ENCODE measurements at places on chromosomes 3 and 15. TPM values are rescaled to one million over a fixed set of nuclear protein-coding genes. Genes with fewer than 3 reads are reported as not detected.
A peak's percentile ranks its signal among the peaks of the same experiment; 100 is the strongest.

DNA sequence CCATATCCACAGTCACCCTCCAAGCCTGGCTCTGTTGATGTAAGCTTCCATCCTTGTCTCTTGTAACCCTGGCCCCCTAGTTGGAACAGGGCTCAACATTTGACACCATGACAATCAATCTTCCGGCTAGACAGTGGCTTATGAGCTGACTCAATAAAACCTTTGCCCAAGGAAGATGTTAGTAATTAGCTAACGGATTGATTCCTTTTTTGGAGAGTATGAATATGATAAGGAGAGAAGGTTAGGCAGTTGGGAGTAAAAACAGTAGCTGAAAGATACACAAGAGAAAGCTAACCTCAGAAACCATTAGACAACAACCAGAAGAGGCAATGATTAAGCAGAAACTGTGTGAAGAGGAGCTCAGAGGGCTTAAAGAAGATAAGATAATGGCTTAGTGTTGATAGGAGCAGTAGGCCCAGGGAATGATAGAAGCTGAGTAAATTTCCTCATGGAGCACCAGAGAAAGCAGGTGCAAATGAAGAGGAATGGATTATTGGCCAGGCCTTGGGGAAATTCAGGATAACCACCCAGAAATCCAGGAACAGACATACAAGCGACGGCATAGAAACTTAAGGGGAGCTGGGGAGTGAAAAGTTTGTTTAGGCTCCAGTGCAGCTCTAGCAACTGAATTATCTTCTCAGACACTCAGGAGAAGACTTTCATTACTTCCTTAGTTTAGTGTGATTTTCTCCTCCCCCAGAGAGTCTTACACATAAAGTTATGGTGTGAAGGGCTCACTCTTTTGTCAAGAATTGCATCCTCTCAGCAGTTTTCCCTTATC is 7.8 kb upstream of the RFX7 start:
- no peak overlapping the region for H3K27ac ChIP-seq
- H3K27me3 ChIP-seq: no peaks in the 10 kb centered on the region
- no peaks in the 10 kb centered on the region for H3K4me1 ChIP-seq
- DNase-seq: no peak
- H3K4me3 ChIP-seq: no peak overlapping the region

- no peaks in the 10 kb centered on the region for H3K4me1 ChIP-seq
- no peak for DNase-seq
- no peaks in the 10 kb centered on the region for H3K27me3 ChIP-seq
- peaks cover 13% of the 10 kb centered on the region for H3K36me3 ChIP-seq
- H3K27ac ChIP-seq: no peak overlapping the region
These were observed 21.2 kb upstream of the SHC4 start for GRCh38 chr15:48984811-48985352.

DNA sequence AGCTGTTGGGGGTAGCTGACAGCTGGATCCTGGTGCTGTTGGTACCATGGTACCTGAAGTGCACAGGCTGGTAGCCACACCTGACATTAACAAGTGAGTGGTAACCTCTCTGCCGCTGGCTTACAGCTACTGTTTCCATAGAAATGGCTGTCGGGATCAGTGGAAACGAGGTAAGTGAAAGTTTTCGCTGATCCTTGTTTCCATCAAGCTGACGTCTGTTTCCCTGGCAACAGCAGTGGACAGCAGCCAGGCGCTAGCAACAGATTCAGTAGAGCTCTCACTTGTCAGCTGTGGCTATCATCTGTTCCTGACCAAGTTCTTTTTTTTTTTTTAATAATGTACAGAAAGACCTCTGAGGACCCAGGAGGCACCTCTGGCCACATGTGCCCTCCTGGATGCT is 166.2 kb downstream of the CHDH start:
- H3K4me3 ChIP-seq: no peak overlapping the region
- no peaks in the 10 kb centered on the region for H3K27me3 ChIP-seq
- no peak overlapping the region for H3K27ac ChIP-seq
- no peaks in the 10 kb centered on the region for H3K36me3 ChIP-seq
- no peaks in the 10 kb centered on the region for H3K4me1 ChIP-seq
- DNase-seq: no peak

DNA sequence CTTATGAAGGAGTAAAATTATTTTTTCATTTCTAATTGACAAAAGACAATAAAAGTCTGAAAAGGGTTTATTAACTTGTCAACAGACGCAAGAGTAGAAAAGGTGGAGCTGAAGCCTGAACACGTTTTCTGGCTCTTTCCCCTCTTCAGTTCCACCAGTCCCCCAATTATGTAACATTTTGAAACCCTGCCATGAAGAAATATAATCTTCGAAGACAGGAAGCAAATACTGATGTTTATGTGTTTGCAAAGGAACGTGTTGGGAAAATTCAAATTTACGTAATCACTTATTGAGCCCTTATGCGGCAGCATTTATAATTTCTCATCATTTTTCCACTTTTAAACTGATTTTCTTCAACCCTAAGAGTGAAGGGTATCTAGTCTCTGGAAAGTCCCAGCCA is 767 bp downstream of the AP3S2 start:
- H3K27ac ChIP-seq: peak overlapping the region; percentile 95
- DNase-seq: no peak
- peaks cover 24% of the 10 kb centered on the region for H3K4me1 ChIP-seq

DNA sequence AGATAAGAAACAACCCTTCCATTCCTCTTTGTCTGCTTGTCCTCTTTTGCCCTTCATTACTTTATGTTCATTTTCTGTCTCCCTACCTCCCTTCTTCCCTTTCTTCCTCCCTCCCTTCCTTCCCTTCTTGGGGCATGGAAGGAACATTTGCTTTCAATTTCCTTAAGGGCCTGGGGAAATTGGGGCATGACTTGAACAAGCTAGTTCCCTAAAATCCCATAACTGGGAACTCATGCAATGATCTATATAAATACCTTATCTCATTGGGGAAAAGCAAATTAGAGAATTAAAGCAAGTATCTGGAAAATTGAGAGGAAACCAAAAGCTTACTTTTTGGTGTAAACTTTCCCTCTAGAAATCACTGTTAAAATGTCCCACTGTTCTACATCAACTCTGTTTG is 35.7 kb downstream of the BOC start:
- H3K27me3 ChIP-seq: no peaks in the 10 kb centered on the region
- no peak for DNase-seq
- H3K36me3 ChIP-seq: no peaks in the 10 kb centered on the region
- H3K4me1 ChIP-seq: no peaks in the 10 kb centered on the region
- H3K27ac ChIP-seq: no peak overlapping the region

GASK1A gene
- 5.9 TPM for total RNA-seq

- peaks cover 32% of the 10 kb centered on the region for H3K4me1 ChIP-seq
- no peaks in the 10 kb centered on the region for H3K27me3 ChIP-seq
- H3K4me3 ChIP-seq: no peak overlapping the region
- H3K27ac ChIP-seq: no peak overlapping the region
- no peaks in the 10 kb centered on the region for H3K36me3 ChIP-seq
- no peak for DNase-seq
These were observed 505.2 kb downstream of the SHQ1 start for GRCh38 chr3:72343078-72343477.

DNA sequence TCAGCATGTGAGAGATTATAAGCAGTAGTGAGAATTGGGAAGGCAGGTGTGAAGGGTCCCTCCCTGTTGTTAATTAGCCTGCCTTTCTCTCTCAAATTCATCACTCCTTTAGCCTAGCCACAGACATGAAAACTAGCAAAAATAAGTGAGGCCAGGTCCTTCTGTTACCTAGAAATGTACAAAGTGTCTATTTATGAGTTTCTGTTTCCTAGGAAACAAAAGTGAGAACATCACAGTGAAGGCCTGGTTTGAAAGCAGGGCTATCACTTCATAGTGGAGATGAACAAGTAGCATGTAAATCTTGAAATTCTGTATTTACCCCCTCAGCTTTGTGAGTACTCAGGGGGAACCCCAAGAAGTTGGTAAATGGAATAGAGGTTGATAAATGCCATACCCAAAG is 78.2 kb upstream of the UMPS start:
- H3K4me3 ChIP-seq: no peak overlapping the region
- DNase-seq: no peak
- H3K36me3 ChIP-seq: peaks cover 5% of the 10 kb centered on the region
- no peak overlapping the region for H3K27ac ChIP-seq
- no peaks in the 10 kb centered on the region for H3K27me3 ChIP-seq
- no peaks in the 10 kb centered on the region for H3K4me1 ChIP-seq

DNA sequence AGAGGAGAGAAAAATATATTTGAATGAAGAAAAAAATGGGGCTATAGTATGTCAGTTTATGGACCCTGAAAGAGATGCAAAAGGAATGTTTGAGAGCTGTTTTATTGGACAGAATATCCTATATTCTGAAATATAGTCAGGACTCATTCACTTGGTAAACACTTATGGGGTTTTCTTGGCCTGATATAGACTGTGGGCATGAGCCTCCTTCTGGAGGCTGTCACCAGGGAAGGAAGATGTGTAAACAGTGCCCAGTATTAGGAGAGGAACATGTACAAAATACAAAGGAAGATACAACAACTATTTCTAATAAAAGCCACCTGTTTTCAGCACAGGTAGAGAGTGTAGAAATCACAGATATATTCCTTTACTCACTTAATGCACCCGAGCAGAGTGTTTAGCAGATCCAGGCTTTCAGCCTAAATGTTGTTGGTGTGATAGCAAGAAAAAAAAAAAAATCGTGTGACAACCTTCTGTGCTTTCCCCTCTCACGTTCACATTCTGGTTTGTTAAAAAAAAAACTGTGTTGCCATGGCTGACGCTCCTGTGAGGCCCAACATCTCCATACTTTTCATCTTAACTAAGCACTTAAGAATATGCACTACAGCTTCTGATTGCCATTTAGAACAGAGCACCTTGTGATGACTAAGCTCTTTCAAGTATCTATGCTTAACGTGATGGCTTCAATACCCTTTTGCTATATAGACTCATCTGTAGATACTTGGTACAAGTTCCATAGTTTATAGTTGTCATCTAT is 134.1 kb downstream of the MBNL1 start:
- H3K4me3 ChIP-seq: no peak overlapping the region
- H3K27ac ChIP-seq: peak overlapping the region; percentile 76
- no peaks in the 10 kb centered on the region for H3K36me3 ChIP-seq

DNA sequence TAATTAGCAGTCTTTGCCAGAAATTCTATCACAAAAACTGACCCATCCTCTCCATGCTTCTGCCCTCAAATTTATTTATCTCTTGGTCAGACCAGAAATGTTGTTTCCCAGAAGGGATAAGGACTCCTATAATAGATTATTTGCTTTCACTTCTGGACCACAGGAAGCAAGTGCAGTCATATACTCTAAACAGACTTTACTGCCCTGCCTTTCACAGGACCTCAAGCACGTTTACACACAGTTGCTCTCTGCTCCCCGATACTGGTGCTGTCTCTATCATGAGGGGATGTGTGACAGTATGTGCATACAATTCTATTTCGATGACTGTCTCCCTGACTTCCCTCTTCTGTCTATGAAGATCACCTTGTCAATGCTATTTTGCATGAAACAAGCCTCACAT is 205.5 kb upstream of the TGFBR2 start:
- peak overlapping the region; percentile 5 for H3K27ac ChIP-seq
- H3K4me1 ChIP-seq: peaks cover 11% of the 10 kb centered on the region
- H3K4me3 ChIP-seq: no peak overlapping the region
- no peak for DNase-seq

Measured in lower lobe of right lung (tissue), 2 donors.